ENCODE measurements at places on chromosomes 3 and 15.
A peak's percentile ranks its signal among the peaks of the same experiment; 100 is the strongest.

DNA sequence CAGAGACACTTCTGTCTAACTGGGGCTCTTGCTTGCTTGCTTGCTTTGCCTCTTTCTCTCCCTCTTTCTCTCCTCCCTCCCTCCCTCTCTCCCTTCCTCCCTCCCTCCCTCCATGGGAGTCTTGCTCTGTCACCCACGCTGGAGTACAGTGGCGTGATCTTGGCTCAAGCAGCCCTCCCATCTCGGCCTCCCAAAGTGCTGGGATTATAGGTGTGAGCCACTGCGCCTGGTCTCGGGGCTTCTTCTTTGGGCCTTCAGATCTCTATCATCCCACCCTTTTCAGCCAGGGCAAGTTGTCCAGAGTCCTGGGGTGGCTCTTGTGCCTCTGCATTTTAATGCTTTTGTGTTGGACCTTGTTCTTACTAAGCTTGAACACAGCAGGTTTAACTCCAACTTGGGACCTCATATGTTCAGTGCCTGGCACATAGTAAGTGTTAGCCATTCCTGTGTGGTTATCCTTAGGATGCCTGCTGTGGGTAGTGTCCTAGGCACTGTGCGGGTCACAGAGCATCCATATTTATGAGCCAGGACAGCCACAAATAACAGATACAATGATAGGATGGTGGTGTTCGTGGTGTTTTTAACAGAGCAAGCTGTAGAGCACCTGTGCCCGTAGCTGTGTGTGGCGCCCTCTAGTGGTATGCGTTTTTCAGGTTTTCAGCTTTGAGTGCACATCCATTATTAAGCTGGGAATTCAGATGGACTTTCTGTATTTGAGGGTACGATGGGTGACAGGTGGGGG lies 75.1 kb downstream of the CCK start:
- DNase-seq, result peak; percentile 53

GRCh38 chr3:50189274-50189673 lies 2.1 kb upstream of the GNAT1 start:
- no peak for DNase-seq

DNA sequence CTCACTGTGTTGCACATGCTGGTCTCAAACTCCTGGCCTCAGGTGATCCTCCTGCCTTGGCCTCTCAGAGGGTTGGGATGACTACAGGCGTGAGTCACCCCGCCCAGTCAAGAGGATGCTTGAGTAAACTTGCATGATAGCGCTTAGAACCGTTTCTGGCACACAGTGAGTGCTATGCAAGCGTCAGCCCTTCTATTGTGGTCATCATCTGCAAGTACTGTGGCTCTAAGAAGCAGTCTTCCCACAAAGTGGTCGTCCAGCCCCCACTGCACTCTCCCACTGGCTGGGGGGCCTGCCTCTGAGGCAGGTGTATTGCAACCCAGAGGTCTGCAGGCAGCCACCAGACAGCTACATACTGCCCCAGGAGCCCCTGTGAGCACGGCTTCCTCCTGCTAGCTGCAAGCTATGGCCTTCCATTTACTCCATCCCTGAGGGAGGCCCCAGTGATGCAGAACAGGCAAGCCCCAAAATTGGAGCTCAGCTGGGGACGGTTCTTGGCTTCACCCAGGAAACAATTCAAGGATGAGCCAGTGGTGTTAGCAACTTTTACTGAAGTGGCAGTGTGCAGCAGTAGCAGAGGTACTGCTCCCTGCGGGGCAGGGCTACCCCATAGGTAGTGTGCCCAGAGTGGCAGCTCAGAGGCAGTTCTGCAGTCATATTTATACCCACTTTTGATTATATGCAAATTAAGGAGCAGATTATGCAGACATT lies 95.4 kb downstream of the LSM3 start:
- DNase-seq, result no peak

DNA sequence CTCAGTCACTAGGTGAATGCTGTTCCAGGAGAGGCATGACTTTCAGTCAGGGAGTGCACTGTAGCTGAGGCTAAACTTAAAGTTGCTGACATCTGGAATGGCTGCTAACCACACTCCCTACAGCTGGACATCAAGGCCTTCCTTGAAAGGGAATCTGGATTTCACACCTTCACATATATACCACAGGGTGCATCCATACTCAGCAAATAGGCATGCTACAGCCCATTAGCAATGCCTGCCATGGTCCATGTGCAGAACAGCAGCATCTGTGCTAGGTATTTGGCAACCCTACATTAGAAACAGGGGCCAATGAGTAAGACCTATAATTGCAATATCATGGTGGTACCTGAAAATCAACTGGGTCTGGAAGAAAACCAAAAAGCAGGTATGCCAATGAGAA lies 74.8 kb downstream of the SNTN start:
- DNase-seq, result no peak

- no peak for DNase-seq
These were observed 64.8 kb downstream of the RBMS3 start for GRCh38 chr3:29345516-29346300.

- DNase-seq, result no peak
These were observed 19.8 kb upstream of the STRIT1 start for GRCh38 chr3:155313300-155313699.

- no peak for DNase-seq
These were observed 1007.2 kb upstream of the ALCAM start for GRCh38 chr3:104359546-104359945.

Data from stimulated activated CD4-positive, alpha-beta T cell treated with anti-CD3 and anti-CD28 coated beads, TNF-alpha, amount 100 ng/mL, for 24 hours (primary cell).